Psoas muscle (tissue), 8 donors: ENCODE measurements at places on chromosomes 12 and 14. TPM values are rescaled to one million over a fixed set of nuclear protein-coding genes. Genes with fewer than 3 reads are reported as not detected.
A peak's percentile ranks its signal among the peaks of the same experiment; 100 is the strongest.

- DNase-seq = no peak
These were observed 156.4 kb upstream of the HMGA2 start for GRCh38 chr12:65667932-65668331.

GRCh38 chr12:25734529-25735180, 181.6 kb upstream of the LMNTD1 start:
- DNase-seq = no peak

Gene PLCZ1
- total RNA-seq = not detected

- no peak for DNase-seq
These were observed 683.2 kb upstream of the FOXG1 start for GRCh38 chr14:28083389-28083788.

DNA sequence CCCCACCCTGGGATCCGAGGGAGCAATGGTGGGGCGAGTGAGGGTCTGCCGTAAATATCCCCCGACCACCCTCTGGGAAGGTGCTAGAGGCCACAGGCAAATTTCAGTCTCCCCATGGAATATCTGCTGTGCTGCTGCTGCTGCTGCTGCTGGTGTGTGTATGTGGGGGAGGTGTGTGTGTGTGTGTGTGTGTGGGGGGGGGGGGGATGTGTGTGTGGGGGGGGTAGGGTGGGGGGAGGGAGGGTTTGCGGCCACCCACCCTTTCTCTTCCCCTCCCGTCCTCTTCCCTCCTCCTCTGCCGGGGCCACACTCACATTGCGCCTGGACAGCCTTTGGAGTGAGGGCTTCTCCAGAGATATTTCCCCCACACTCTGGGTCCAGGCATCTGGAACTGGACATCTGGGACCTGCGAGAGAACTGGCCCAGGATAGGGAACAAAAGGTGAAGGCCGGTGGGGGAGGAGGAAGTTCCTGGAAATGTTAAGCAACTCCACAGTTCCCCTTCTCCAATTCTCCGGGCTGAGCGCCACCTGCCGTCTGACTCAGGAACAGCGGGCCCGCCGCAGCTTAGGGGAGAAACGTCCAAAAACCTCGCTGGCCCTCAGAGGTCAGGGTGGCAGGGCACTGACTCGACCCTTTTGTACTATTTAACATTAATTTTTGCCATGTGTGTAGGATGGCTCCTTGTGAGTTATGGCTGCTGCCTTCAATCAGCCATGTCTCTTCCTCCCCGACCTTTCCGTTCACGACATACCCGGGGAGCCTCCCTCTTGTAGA, at the start of gene C1RL:
Gene C1RL (minus strand): TSS at position 419 of the 776 bp plus-strand sequence. CDS start 34 bp downstream, at position 385.
- peak; percentile 93 for DNase-seq

Gene SLC25A21
- 0.26 TPM for total RNA-seq

Gene GLIPR1L1
- not detected for total RNA-seq

DNA sequence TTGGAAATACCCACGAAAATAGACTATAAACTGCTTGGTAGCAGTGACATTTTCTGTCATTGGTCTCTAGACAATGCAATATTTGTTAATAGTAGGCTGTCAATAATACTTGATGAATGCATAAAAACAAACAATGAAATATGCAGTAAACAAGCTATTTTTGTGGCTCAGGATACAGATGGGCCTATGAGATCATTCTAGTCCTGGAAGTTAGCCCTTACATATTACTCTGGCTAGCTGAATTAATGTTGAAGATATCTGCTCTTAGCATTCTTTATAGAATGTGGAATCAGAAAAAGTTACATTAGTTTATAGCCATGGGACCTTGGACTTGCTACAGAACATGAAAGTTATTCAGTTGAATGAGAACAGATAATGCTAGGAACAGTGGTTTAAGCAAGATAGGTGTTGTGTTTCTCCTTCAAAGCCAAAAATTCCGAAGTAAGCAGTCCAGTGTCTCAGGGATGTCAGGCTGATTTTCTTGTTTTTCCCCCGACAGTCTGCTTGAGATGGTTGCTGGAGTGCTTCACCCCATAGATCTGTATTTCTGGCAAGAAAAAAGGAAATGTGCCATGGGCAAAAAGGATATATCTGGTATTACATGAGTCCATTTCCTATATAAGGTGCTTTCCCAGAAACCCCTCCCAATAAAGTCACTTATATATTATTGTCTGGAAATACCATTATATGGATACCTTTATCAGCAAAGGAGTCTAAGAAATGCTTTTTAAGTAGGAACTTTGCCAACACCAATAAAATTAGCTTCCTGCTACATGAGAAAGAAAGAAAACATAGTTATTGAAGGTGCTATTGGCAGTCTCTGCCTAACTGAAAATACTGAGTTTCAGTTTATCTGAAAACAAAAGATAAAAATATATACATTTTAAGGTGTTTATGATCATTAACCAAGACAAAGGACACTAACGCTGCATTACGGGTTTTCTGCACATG, 619.4 kb upstream of the ATP2B1 start:
- DNase-seq = no peak

Gene TMPRSS12
- not detected for total RNA-seq

- DNase-seq = no peak
These were observed 10.7 kb upstream of the PPFIBP1 start for GRCh38 chr12:27513155-27513824.

Gene CD163
- 38.2 TPM for total RNA-seq

- no peak for DNase-seq
These were observed 26.4 kb upstream of the DBX2 start for GRCh38 chr12:45077251-45077650.

DNA sequence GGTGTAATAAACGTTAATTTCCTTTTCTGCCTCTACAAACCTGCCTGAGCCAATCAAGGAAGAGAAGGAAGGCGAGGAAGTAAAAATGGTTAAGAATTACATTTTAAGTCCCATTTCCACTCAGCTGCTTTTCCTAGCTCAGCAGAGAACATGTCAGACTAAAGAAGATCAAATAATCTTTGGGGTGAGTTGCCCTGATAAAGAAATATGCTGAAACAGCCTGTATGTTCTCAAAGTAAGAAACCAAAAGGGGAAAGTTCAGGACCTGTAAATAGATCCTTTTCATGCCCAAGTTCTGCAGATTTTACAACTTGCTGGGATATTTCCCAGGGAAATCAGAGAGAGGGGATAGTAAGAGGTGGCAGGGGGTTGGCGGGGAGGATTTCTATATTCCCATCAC, 55.5 kb downstream of the PHLDA1 start:
- DNase-seq = no peak

DNA sequence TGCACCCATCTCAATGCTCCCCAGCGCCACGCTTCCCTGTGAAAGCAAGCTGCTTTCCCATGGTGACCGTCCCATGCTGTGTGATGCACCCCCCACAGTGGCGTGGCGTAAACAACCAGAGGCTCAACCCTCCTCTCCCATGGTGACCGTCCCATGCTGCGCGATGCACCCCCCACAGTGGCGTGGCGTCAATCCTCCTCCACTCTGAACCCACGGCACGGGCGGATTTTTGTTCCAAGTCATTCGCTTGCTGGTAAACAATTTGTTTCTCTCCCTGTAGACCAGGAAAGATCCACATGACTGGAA, 8.9 kb downstream of the STX2 start:
- DNase-seq = no peak

- no peak for DNase-seq
These were observed 89.8 kb upstream of the DNM1L start for GRCh38 chr12:32589165-32589865.

DNA sequence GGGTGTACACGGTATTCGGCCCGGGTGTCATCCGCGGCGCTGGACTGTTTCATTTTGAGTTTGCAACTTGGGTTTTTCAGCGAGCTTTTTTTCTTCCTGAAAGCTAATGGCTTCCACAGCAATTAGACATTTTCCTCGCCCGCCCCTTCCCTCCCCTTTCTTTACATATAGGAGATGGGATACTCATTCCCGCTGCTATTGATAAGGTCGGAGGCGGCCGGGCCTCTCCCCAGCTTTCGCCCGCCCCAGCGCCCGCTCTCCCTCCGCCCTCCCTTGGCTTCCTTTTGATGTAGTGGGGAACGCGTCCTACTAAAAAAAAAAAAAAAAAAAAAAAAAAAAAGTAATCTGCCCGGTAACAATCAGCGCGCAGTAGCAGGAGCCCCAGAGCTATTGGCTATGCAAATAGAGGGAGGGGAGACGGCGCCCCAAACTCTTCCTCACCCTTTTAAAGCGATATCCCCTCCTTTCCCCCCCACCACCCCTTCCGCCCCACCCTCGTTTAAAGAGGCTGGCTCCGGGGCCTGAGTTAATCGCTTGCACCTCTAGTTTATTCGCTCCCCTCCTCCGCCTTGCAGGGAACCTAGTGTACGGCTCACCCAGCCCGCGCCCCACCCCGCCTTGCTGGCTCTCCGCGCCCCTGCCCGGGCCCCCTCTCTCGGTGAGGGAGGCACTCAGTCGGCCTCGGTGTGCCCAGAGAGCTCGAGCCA, 1.7 kb upstream of the CCND2 start:
- peak; percentile 74 for DNase-seq

Gene PIWIL1
- not detected for total RNA-seq
